ENCODE measurements at places on chromosomes 2 and 18.

- no peak for DNase-seq
Measured at GRCh38 chr2:75569546-75569945, 8.8 kb upstream of the EVA1A start.

DNA sequence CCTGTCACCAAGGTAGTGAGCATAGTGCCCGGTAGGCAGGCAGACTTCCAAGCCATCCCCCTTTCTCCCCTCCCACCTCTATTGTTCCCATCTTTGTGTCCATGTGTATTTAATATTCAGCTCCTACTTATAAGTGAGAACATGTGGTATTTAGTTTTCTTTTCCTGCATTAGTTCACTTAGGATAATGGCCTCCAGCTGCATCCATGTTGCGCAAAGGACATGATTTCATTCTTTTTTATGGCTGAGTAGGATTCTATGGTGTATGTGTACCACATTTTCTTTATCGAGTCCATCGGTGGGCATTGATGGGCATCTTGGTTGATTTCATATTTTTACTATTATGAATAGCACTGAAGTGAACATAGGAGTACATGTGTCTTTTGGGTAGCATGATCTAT lies 35.3 kb downstream of the MMADHC start:
- no peak for DNase-seq

- no peak for DNase-seq
Measured at GRCh38 chr18:76315722-76316230, 179.3 kb downstream of the ZNF516 start.

DNA sequence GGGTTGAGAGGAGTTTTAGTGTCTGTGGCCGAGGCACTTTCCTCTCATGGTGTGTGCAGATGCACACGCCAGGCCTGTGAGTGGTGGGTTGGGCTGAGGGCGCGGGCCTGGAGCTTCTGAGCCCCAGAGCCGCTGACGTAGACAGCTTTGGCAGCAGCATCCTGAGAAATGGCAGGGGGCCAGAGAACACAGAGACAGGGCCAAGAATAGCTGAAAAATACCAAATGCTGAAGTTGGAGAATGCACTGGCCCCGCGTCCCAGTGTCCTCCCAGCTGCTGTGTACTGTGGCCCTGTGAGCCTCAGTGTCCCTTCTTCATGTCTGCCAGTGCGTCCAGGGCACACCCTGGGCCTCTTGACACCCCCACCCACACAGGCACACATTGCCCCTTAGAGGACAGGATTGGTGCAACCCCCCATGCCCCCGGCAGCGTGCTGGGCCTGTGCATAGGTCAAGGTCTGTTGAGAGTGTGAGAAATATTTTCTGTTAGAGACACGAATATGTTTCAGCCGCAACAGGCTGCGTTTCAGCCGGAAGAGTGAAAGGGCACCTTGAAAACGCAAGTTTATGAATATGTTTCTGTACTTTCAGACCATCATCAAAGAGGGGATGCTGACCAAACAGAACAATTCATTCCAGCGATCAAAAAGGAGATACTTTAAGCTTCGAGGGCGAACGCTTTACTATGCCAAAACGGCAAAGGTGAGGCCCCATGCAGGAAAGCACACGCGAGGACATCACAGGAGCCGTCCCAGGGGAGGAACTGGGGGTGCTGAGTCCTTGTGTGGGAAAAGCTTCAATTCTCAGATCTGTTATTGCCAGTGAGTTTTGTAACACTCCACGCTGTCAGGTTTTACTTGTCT lies 33.6 kb downstream of the DGKD start:
- peak; percentile 98 for DNase-seq

DNA sequence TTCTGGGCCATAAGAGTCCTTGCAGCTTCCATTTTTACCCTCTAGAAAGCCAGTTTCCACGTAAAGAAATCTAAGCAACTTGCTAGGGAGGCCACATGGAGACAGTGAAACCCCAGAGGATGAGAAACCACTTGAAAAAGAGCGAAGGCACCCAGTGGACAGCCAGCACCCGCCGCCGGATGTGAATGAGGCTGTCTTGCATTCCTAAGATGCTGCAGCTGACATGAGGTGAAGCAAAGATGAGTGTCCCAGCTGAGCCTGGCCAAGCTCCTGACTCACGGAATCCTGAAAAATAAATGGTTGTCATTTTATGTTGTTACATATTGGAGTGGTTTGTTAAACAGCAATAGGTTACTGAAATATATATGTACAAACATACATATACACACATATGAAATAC lies 65.9 kb upstream of the STPG4 start:
- DNase-seq, result no peak

GRCh38 chr2:98806236-98806697 lies 75.3 kb upstream of the MGAT4A start:
- DNase-seq, result peak; percentile 8

DNA sequence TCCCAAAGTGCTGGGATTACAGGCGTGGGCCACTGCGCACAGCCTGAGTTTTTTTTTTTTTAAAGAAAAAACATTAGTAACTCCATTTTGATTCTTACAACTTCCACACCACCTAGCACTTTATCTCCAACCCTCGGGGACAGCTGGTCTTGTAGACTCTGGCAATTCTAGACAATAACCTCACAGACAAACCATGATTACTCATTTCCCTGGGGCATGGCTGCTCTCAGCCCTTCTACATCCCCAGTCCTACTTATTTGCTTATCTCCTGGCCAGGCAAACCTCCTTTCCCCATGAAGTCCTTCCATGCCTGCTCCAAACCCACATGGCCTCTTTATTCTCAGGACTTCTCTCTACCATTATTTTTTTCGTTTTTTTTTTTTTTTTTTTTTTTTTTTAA lies 91.1 kb downstream of the ACTR3 start:
- peak; percentile 90 for DNase-seq

DNA sequence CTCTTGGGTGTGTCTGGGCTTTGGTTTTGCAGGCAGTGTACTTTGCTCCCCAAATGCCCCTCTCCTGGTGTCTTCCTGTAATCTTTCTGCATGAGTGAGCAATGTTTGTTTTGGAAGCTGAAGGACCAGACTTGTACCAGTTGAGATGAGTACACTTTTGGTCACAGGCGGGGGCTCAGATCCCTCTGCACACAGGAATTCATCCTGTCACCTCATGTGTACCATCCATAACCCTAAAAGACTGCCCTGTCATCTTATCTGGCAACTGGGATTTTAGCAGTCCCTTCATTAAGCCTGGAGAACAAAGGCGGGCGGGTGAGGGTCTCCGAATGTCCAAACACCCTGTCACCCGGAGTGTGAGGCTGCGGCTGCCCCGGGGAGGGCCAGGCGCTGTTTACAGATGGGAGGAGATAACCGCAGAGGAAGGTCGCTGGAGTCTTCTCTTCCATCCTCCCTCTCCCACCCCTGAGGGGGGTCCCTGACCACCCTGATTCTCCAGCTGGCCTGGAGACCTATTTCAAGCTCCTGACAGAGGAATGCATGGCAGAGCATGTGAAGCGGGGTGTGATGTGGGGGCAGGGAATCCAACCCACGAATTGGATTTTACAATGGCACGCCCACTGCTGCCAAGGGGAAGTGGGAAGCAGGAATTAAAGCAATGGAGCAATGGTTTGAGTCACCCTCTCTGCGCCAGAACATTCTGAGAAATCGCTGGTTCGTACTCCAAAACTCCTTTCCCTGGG lies 158.2 kb upstream of the MYCN start:
- DNase-seq, result no peak

GRCh38 chr2:200736646-200737274 lies 75.0 kb upstream of the BZW1 start:
- DNase-seq, result peak; percentile 88

DNA sequence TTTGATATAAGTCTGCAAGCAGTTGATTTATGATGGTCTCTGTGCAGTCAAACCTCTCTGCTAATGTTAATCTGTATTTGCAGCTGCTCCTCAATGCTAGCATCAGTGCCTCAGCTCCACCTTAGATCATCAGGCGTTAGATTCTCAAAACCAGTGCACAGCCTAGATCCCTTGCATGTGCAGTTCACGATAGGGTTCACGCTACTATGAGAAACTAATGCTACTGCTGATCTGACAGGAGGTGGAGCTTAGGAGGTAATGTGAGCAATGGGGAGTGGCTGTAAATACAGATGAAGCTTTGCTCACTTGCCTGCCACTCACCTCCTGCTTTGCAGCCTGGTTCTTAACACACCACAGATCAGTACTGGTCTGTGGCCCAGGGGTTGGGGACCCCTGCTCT lies 18.4 kb downstream of the RBKS start:
- DNase-seq, result no peak

- peak; percentile 88 for DNase-seq
Measured at GRCh38 chr18:12702221-12703095, at the start of the genes CEP76 and PSMG2. Gene CEP76 (minus strand): TSS chr18:12702723. CDS start chr18:12702548, 175 bp downstream. Gene PSMG2 (plus strand): TSS chr18:12703042. CDS start chr18:12703108, 66 bp downstream.

- peak; percentile 36 for DNase-seq
Measured at GRCh38 chr2:158923180-158923594, 45.3 kb upstream of the TANC1 start.

- no peak for DNase-seq
Measured at GRCh38 chr2:75432761-75433361, 127.9 kb downstream of the EVA1A start.

DNA sequence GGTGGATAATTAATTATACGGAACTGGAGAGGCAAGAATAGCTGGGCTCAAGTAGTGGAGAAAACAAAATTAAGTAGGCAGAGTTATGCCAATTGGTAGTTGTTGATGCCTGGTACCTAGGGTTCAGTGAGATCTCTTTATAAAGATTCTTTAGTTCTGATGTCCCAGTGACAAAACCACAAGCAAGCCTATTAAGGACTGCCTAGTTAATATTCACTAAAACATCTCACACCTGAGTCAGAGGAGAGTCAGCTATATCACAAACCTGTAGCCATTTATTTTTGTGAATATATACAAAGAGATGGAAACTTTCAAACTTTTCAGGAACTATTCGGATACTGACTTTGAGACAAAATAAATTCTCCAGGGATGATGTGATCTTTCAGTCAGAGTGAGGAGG lies 213.9 kb upstream of the CYP26B1 start:
- no peak for DNase-seq

DNA sequence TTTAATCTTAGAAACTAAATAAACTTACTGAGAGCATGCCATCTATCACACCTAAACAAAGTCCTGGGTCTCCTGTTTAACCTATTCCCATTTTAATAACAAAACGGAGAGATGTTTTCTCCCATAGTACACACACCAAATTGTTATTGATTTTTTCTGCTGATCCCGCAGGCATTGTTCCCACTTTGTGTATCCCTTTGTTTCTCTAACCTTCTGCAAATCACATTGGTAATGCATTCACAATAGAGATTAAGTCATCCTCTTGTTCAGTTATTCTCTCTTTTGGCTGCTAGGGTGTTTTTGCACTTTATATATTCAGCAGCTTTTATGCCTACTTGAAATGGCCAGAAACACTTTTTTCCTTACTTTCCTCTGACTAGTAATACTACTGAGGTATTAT lies 1071.9 kb upstream of the CDH2 start:
- DNase-seq, result no peak

DNA sequence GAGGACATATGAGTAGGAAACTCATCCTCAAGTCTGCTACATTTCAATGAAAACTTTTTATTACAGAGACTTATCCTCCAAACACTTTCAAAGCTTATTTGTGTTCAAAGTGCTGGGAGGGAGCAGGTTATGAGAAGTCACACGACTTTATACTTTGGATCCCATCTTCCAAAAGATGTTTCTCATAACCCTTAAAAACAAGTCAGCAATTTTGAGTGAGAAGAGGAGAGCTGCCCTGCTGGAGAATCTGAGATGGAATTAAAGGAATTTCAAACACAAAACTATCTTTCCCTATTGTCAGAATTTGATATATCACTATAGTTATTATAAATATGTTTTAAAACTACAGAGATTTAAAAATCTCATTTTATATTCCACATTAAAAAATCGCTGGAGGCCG lies 45.8 kb downstream of the ROCK2 start:
- no peak for DNase-seq

GRCh38 chr2:234074751-234075517 lies 24.4 kb downstream of the SPP2 start:
- DNase-seq, result no peak

GRCh38 chr2:165369131-165369897 lies 100.2 kb upstream of the CSRNP3 start:
- DNase-seq, result peak; percentile 83

GRCh38 chr18:24362757-24363156 lies 34.9 kb downstream of the OSBPL1A start:
- DNase-seq, result no peak

- DNase-seq, result no peak
Measured at GRCh38 chr2:16140771-16141640, 200.7 kb downstream of the MYCN start.

DNA sequence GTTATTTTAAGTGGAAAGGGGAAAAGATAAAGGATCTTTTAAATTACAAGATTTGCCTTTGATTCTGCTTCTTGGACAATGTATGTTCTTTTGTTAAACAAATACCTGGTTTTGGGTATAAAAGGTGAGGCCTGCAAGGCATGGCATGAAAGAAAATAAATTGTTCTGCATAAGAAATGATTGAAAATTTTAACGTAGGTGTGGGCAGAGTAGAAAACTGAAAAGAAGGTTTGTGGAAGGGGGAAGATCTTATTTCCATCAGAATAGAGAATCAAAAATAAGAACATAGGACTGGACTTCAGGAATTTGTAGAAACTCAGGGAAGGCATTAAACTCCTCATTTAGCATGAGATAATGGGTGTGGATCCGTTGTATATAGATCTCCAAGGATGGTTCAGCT lies 153.1 kb downstream of the SETBP1 start:
- no peak for DNase-seq

DNA sequence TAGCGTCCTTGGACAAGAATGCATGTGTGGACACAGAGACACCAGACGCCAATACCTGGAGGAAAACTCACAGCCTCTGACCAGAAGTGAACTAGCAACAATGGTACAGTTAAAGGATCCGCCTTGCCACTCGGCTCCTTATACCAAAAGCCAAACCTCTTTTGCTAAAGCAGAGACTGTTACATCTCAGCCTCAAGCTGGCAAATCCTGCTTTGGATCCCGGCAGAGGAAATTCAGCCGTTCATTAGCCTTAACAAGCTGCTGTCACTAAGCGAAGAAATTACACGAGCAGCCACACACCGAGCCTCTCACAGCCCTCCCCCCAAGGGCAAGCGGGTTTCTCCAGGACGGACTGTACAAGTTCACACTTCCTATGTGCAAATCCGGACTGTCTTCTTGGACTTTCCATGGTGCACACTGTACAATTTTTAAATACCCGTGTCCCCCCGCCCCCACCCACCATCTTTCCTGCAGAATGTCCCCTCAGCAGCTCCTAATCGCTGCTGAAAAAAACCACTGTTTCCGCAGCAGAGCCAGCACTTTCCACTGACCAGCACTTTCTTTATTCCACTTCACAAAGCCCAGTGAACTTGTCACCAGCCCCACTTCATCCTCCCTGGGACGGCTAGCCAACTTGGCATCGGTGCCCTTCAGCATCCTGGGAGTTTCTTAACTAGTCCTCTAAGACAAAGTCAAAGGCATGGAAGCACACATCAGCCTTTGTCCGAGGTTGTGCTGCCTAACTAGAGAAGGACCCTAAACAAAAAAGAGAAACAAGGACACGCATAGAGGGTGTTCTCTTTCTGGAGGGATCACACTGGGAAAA lies 1.5 kb downstream of the KLF7 start:
- DNase-seq, result peak; percentile 57

- no peak for DNase-seq
Measured at GRCh38 chr2:11303290-11304013, 41.0 kb downstream of the ROCK2 start.

DNA sequence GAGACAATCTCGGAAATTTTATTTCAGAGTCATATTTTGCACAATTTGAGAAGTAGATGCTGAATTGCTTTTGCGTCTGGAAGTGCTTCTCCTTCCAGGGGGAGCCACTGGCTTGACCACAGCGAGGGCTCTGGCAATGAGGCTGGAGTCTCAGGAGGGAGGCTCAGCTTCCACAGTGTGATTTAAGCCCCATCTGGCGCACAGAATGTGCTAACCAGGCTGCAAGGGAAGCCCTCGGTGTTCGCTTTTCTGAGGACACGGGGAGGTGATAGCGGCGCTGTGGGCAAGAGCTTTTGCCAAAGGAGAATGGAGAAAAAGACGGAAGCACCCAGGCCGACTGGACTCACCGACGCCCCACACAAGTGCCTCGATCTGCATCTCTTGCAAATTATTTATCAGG lies 52.4 kb downstream of the ADI1 start:
- DNase-seq, result no peak

Measured in fibroblast of the aortic adventitia (primary cell).